ENCODE measurements at places on chromosomes 12 and 14.

GRCh38 chr12:22538311-22538710 is 6.0 kb downstream of the C2CD5 start:
- peak; percentile 65 for DNase-seq

GRCh38 chr12:106918746-106919145 is 37.0 kb upstream of the TMEM263 start:
- DNase-seq, result no peak

DNA sequence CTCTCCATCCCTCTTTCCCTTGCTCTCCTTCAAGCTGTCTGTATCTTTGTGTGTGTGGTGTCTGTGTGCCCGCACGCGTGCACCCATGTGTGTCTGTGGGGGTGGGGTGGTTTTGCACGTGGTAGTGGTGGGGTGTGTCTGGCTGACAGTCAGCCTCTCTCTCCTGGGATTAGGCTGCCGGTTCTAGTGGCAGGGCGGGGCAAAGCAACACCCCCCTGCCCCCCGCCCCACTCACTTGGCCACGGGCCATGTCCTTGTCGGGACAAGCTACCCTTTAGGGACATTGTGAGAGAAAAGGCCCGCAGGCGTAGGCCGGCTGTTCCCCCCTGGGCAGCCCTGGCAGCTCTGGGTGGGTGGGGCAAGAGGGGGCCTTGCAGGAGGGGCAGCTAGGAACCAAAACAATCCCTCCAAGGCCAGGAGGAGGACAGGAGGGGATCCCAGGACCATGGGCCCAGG is 182.6 kb downstream of the ALG10 start:
- no peak for DNase-seq

DNA sequence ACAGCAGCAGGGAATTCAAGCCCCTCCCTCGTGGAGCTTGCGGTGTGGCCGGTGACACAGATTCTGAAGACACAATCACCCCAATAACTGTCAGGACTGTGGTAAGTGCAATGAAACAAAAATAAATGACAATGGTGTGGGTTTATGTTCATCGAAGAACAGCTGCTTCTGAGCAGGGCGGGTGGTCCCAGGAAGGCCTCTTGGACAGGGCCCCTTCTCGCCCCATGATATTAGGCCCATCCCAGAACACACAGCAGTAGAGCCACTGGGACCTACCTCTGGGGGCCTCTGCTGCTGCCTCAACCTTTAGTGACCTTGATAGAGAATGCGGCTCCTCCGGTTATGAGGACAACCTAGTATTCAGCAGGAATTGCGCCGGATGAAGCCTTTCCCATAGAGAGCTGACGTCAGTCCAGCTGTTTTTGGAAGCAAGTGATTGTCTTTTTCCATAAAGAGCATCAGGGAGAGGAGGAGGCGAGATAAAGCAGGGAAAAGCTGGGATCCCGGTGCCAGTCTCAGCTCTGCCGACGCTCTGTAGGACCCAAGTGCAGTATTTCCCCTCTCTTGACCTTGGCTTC is 84.1 kb upstream of the BCL11B start:
- no peak for DNase-seq

GRCh38 chr12:12582193-12582881 is 19.7 kb upstream of the DUSP16 start:
- DNase-seq, result no peak

Measured in suppressor macrophage treated with lipopolysaccharide for 1 hour (primary cell).